ENCODE measurements at places on chromosomes 7 and 10.

- DNase-seq = no peak
Measured at GRCh38 chr10:87991946-87992345, 128.5 kb downstream of the PTEN start.

DNA sequence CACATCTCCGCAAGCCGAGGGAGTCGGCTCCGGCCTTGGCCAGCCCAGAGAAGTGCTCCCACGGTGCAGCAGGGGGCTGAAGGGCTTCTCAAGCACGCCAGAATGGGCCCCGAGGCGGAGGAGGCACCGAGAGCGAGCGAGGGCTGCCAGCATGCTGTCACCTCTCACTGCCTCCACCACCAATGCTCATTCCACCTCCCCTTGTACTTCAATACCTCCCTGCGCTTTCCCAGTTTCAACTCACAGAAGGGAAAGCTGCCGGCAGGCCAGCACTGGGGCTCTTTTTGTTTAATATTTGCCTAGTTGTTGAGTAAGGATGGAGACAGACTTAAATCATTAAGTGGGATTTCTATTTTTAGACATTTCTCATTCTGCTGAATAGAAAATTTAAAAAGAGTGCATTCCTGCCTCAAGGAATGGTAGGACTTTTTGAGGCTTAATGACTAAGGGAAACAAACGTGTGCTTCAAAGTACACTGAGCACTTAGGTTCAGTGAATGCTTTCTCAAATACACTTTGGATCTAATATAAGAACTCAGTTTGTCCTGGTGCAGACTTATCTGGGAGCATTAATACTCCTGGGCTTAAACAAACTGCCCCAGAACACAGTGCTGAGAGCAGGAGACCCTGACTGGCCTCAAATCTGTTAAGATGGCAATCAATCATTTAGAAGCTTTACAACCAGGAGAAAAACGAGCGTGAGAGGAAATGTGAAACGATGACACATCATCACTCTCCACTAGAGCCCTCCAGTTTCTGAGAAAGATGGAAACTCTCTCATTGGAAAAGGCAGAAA is 131.2 kb downstream of the RALA start:
- no peak for DNase-seq

- DNase-seq = no peak
Measured at GRCh38 chr7:13111230-13111629, 423.8 kb downstream of the ARL4A start.

GRCh38 chr10:33913194-33913593 is 578.7 kb upstream of the NRP1 start:
- DNase-seq = no peak

GRCh38 chr10:132158122-132158741 is 28.5 kb upstream of the DPYSL4 start:
- no peak for DNase-seq

GRCh38 chr7:142897691-142898090 is 12.1 kb upstream of the TRPV6 start:
- no peak for DNase-seq

DNA sequence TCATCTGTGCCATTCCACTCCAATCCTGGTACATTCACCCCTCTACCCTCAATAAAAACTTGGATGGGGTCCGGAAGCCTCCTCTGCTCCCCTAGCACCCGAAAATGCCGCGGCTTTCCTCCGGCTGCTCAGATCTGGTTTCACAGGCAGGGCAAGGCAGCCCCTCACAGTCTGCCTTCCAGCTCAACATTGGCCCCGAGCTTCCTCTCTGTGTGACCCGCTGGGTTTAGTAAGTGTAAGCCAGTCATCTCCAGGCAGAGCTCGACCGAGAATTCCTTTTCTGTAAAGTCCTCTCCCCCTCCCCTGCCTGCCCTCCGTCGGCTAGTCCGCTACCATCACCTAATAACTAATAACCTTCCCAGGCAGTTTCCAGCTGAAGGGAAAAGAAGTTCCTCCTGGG is 3.4 kb downstream of the INHBA start:
- no peak for DNase-seq

- no peak for DNase-seq
Measured at GRCh38 chr10:16545116-16545736, 23.5 kb upstream of the C1QL3 start.

DNA sequence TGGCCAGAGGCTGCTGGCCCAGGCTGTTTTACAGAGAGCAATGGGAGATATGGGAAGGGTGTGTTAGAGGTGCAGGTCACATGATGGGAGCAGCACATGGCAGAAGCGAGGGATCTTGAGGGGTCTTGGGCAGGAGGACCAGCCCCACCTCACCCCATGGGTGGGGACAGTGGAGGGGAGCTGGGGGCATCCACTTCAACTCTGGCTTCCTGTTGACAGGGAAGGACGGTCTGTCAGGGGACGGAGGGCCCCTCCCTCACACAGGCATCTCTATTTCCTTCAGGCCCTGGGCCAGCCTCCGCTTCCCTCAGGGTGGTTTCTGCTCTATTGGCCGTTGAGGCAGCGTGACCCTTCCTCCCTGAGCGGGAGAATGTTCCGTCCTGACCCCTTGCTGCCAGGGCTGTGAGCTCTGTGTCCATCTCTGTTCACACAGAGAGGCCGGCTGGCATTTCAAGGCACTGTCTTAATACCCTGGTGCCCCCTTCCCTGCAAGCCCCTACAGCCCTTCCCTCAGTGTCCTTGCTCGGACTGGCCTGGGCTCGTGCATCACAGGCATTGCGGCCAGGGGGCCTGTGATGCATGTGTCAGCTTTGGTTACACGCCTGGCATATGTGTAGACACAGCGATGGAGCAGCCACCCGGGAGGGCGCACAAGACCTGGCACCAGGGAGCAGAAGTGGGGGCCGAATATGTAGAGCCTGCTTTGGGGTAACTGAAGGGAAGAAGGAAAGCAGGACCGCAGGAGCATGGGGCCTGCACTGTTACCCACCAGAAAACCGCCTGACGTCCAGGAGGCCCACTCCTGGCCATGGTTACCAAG is 31.8 kb downstream of the RAMP3 start:
- no peak for DNase-seq

DNA sequence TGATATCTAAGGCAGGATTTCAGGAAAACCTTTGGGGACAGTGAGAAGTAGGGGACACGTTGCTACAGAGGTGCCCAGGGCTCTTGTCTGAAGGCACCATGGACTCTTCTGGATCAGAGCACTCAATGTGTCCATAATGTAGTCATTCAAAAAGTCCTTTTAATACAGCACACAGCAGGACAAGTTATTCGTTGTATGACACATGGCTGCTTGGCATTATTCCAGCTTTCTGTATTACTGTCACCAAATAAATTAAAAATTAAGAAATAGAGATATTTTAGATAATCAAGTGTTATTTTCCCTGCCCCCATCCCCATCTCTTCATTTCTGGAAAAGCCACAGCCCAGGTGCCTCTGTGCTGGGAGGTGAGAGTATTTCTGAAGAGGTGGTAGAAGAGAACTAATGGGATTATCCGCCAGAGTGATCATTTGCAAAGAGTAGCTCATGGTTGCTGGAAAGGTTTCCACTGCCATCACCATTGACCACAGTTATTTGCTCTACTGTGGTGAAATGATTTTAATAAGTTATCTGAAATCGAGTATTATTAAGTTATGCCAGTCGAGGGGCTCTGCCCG is 83.0 kb downstream of the CXCL12 start:
- DNase-seq = no peak

DNA sequence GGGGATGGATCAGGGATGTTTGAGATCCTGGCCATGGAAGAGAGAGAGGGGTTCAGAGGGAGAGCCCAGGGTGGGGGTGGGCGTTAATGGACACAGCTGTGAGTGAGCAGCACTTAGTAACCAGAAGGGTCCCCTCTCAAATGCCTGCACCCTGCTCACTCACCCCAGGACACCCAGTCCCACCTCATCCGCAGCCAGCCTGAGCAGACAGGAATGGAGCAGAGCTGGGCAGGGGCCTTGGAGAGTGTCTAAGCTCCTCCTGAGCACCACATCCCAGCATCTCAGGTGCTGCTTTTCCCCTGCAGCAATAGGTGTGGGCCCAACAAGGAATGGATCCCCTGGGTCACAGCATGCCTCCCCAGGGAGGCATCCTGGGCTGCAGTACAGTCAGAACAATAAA is 5.3 kb downstream of the FAM24A start:
- no peak for DNase-seq

DNA sequence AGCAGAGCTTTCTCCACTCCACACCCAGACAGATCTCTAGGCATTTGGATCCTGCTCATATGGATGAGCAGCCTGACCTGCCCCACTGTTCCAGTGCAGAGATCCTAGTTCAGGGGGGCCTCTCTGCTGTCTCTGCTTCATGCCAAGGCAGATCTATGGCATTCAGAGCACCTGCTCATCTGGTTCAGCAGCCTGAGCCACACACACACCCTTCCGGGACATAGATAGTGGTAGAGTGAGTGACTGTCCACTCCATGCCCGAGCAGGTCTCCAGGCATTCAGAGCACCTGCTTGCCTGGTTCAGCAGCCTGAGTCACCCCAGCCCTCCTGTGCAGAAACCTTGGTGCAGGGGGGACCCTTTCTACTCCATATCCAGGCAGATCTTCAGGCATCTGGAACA is 54.3 kb upstream of the ZNF800 start:
- DNase-seq = no peak

GRCh38 chr7:156665101-156665500 is 24.5 kb downstream of the RNF32 start:
- no peak for DNase-seq

GRCh38 chr10:60513281-60513680 is 123.6 kb upstream of the ANK3 start:
- no peak for DNase-seq

DNA sequence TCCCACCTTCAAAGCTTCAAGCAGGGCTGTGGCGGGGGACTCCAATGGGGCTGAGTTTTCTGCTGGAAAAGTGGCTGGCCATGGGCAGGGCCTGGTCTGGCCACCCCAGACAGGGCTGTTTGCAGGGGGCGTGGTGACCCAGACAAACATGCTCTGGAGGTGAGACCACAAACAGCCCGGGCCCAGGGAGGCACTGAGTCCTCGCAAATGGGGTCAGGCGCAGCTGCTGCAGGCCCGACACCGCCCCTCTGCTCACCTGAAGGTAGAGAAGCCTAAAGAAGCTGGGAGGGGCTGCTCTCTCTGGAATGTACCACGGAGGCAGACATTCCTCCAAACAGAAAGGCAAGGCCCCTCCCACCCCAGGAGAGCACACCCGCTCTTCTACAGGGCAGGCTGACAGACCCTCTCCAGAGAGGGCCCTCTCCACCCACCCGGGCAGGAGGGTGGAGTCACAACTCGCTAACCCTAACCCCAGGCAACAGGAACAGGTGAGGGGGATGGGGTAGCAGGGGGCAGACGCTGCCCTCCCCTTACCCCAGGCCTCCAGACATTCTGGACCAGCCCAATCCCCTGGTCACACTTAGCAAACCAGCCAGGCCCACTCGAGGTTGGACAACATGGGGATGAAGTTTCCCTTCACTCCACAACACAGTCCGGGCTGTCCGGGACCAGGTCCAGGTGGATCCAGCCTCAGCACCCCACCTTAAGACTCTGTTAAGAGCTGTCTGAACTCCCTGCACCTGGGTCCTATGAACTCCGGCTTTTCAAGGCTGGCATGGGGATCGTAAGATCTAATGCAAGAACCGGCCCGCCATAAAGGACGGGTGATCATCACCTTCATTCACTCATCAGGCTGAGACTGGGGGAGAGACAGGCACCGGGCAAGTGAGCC is 32.3 kb downstream of the OAT start:
- no peak for DNase-seq

DNA sequence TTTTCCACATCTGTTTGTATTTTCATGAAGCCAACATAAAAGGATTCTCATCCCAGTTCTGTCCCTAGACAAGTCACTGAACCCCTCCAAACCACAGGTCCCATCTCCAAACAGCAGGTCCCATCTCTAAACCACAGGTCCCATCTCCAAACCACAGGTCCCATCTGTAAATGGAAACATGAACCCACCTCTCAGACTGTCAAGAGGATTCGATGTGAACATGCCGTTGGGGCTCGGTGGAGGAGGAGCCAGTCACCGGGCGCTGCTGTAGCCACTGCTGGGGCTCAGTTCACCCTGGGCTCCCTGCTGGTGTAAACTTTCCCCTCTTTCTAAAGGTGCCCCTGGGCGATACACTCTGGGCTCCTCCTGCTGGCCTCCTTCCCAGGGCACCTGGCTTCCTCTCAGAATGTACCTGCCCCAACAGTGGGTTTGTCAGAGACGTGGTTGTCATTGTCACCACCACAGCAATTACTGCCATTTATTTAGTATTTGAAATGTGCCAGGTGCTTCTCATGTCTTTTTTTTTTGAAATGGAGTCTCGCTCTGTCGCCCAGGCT is 13.0 kb downstream of the LHPP start:
- DNase-seq = no peak

- DNase-seq = no peak
Measured at GRCh38 chr7:48473205-48473865, 302.1 kb downstream of the ABCA13 start.

DNA sequence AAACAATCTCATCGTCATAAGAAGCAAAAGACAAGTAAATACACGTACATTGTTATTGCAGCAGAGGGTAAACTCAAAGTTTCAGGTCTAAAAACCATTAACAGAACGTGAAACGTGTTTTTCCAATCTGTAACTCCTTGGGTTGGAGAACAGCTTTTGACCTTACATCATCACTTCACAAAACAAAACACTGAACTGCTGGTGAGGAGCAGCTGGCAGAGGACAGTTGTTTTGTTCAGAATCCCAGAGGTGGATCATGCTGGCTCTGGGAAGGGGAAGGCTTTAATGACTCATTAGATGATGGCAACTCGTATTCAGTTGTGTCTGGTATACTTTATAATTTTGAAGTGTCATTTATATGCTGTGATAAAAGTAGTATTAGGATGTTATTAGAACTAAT is 923.0 kb upstream of the CELF2 start:
- DNase-seq = no peak

- no peak for DNase-seq
Measured at GRCh38 chr10:50395851-50396250, 144.5 kb upstream of the ASAH2 start.

DNA sequence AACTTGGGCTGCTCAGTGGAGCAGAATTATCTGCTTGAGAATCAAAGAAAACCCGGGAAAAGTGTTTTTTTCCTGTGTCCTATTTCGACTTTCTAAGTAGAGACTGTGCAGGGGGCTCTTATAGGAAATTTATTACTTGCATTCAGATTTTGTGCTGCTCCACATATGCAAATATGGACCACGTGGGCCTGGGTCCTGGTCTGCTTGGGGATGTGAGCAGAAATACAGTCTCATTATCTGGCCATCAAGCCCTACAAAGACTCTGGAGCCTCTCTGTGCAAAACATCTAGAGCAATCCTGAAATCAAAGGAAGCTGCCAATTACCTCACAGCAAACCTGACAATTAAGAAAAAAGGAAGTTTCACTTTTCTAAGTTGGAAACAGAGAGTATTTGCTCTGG is 216.9 kb downstream of the LRMDA start:
- DNase-seq = no peak
